ENCODE measurements at places on chromosomes 5 and 9. TPM values are rescaled to one million over a fixed set of nuclear protein-coding genes. Genes with fewer than 3 reads are reported as not detected.

DNA sequence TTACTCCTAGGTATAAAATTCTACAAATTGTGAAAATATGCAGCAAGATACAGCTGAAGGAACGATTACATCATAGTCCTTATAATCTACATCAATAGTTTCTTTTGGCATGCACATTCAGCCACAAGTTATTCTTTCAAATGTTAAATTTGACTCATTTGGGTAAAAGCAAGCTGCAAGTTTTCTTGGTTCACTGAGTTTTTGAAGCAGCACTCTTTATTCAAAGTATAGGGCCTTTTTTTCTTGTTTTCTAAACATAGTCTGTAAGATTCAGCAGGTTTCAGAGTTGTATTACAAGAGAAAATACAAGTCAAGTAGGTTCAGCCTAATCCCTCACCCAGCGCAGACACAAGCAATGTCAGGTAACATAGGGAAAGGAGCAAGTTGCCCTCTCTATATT, 981.5 kb downstream of the PTPRD start:
- no peak for DNase-seq
- no peak overlapping the region for H3K4me3 ChIP-seq
- H3K27ac ChIP-seq = no peak overlapping the region
- H3K36me3 ChIP-seq = no peaks in the 10 kb centered on the region
- H3K27me3 ChIP-seq = no peaks in the 10 kb centered on the region

- H3K4me3 ChIP-seq = no peak overlapping the region
- H3K27ac ChIP-seq = no peak overlapping the region
- H3K27me3 ChIP-seq = no peaks in the 10 kb centered on the region
Observed at GRCh38 chr5:68239487-68239886, 23.9 kb downstream of the PIK3R1 start.

The SV2C gene
- total RNA-seq = 1.1 TPM

The STKLD1 gene
- 0.35 TPM for total RNA-seq

All from GM12878 (cell line).